ENCODE measurements at places on chromosomes 11 and 22. TPM values are rescaled to one million over a fixed set of nuclear protein-coding genes. Genes with fewer than 3 reads are reported as not detected.

DNA sequence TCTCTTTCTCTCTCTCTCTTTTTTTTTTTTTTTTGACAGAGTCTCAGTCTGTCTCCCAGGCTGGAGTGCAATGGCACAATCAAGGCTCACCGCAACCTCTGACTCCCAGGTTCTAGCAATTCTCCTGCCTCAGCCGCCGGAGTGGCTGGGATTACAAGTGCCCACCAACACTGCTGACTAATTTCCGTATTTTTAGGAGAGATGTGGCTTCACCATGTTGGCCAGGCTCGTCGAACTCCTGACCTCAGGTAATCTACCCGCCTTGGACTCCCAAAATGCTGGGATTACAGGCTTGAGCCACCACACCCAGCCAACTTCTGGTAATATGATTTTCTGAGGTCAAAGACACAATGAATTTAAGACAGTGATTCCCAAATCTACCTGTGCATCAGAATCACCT, 659.8 kb upstream of the CCDC90B start:
- no peak overlapping the region for H3K27ac ChIP-seq
- no peak overlapping the region for H3K4me3 ChIP-seq
- H3K27me3 ChIP-seq, result no peaks in the 10 kb centered on the region
- H3K36me3 ChIP-seq, result no peaks in the 10 kb centered on the region
- DNase-seq, result no peak

Gene LRRC55
- total RNA-seq, result not detected

- H3K27ac ChIP-seq, result no peak overlapping the region
- H3K4me3 ChIP-seq, result no peak overlapping the region
- no peak for DNase-seq
- no peaks in the 10 kb centered on the region for H3K36me3 ChIP-seq
These were observed 131.4 kb downstream of the DCDC1 start for GRCh38 chr11:31237819-31238760.

- no peaks in the 10 kb centered on the region for H3K4me1 ChIP-seq
- H3K36me3 ChIP-seq, result no peaks in the 10 kb centered on the region
- no peak overlapping the region for H3K4me3 ChIP-seq
- H3K27ac ChIP-seq, result no peak overlapping the region
These were observed 20.5 kb upstream of the ISX start for GRCh38 chr22:35045451-35045850.

Gene PIWIL4
- 0.48 TPM for total RNA-seq

Gene GGT5
- not detected for total RNA-seq

DNA sequence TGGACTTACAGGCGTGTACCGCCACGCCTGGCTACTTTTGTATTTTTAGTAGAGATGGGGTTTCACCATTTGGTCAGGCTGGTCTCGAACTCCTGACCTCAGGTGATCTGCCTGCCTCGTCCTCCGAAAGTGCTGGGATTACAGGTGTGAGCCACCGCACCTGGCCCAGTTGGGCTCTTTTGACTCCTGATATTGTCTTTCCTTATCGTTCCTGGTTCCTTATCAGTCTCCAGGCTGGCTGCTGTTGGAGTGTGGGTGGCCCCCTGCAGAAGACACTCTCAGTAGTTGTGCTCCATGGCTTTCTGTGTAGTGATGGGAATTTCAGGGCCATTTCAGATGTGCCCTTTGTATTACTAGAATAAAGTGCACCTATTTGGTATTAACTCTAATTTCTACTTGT, 55.3 kb downstream of the C22orf31 start:
- H3K4me3 ChIP-seq, result no peak overlapping the region
- peaks cover 27% of the 10 kb centered on the region for H3K27me3 ChIP-seq
- H3K27ac ChIP-seq, result no peak overlapping the region
- no peak for DNase-seq
- H3K4me1 ChIP-seq, result peaks cover 6% of the 10 kb centered on the region

DNA sequence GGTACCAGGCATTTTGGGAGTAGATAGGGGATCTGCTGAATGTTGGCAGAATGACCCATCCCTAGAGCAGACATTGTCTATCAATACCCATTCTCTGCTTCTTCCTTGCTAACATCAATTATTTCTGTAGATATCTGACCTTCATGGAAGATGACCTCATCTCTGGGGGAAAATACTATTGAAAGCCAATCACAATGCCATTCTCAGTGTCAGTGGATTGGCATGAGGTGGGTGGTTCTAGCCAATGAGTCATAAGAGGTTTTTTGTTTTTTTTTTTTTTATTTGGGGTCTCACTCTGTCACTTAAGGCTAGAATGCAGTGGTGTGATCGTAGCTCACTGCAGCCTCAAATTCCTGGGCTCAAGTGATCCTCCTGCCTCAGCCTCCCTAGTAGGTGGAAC, 42.5 kb downstream of the SNX19 start:
- DNase-seq, result no peak
- H3K4me3 ChIP-seq, result no peak overlapping the region
- H3K4me1 ChIP-seq, result peaks cover 7% of the 10 kb centered on the region
- no peaks in the 10 kb centered on the region for H3K27me3 ChIP-seq

DNA sequence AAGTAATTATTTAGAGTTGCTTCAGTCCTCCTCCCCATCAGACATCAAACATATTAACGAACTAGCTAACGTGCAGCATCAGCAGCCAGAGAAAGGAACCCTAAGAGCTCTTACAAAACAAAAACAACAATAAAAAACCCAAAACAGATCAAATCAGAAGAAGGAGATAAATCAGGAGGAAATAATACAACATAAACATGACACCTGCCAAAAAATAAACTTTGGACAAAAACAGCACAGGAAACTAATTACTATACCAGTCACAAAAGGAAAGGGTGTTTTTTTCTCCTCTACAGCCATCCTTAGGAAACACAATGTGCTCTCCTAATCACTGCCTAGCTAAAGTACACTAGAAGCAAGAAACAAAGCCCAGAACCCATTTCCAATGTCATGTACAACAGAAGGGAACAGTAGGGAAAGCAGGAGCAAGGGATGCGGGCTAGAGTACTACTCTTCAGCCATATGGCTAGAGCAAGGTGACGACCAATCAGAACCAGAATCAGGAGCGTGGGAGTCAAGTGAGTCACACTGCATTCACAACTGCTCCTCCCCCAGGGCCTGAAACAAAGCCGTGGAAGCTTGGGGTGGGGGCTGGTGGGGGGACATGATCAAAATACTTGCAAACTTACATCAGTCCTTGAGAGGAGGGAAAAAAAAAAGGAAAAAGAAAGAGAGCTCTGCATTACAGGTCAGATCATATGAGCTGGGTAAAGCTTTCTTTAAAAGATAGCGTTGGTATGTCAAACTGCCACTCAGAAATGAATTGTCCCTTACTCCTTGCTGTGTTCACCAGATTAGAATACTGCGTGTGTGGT, 60.4 kb downstream of the LARGE2 start:
- peak overlapping the region; percentile 9 for H3K4me3 ChIP-seq
- H3K4me1 ChIP-seq, result peaks cover 30% of the 10 kb centered on the region
- H3K27ac ChIP-seq, result peak overlapping the region; percentile 76
- H3K36me3 ChIP-seq, result peaks cover 10% of the 10 kb centered on the region
- DNase-seq, result peak; percentile 78
- H3K27me3 ChIP-seq, result no peaks in the 10 kb centered on the region

GRCh38 chr11:9351321-9351881, 33.1 kb upstream of the IPO7 start:
- peaks cover 8% of the 10 kb centered on the region for H3K4me1 ChIP-seq
- no peak overlapping the region for H3K27ac ChIP-seq
- no peaks in the 10 kb centered on the region for H3K27me3 ChIP-seq
- no peak for DNase-seq
- no peaks in the 10 kb centered on the region for H3K36me3 ChIP-seq
- H3K4me3 ChIP-seq, result no peak overlapping the region

Gene MYBPC3
- total RNA-seq, result not detected

Gene DDTL
- 2.3 TPM for total RNA-seq

- H3K36me3 ChIP-seq, result no peaks in the 10 kb centered on the region
- H3K4me3 ChIP-seq, result peak within 1 kb of the TSS; percentile 77
- H3K27me3 ChIP-seq, result peaks cover 53% of the 10 kb centered on the region
- peaks cover 18% of the 10 kb centered on the region for H3K4me1 ChIP-seq
- peak; percentile 83 for DNase-seq
- H3K27ac ChIP-seq, result peak within 1 kb of the TSS; percentile 51
These were observed at the start of gene PKNOX2 for GRCh38 chr11:125164422-125165110. Gene PKNOX2, plus strand, starts transcription at chr11:125164751. Its CDS starts 186,555 bp downstream, at chr11:125351306.

GRCh38 chr11:117327567-117328374, at the start of gene CEP164:
Gene CEP164, plus strand, starts transcription at chr11:117327854. Its CDS starts 10,733 bp downstream, at chr11:117338587.
- no peaks in the 10 kb centered on the region for H3K36me3 ChIP-seq
- no peaks in the 10 kb centered on the region for H3K27me3 ChIP-seq
- H3K4me3 ChIP-seq, result no peak within 1 kb of the TSS
- peaks cover 13% of the 10 kb centered on the region for H3K4me1 ChIP-seq
- DNase-seq, result peak; percentile 96

- no peak overlapping the region for H3K27ac ChIP-seq
- no peak for DNase-seq
- no peak overlapping the region for H3K4me3 ChIP-seq
- H3K4me1 ChIP-seq, result peaks cover 5% of the 10 kb centered on the region
These were observed 40.7 kb downstream of the ARFGAP3 start for GRCh38 chr22:42816336-42816735.

Gene KIF18A
- 28.9 TPM for total RNA-seq

DNA sequence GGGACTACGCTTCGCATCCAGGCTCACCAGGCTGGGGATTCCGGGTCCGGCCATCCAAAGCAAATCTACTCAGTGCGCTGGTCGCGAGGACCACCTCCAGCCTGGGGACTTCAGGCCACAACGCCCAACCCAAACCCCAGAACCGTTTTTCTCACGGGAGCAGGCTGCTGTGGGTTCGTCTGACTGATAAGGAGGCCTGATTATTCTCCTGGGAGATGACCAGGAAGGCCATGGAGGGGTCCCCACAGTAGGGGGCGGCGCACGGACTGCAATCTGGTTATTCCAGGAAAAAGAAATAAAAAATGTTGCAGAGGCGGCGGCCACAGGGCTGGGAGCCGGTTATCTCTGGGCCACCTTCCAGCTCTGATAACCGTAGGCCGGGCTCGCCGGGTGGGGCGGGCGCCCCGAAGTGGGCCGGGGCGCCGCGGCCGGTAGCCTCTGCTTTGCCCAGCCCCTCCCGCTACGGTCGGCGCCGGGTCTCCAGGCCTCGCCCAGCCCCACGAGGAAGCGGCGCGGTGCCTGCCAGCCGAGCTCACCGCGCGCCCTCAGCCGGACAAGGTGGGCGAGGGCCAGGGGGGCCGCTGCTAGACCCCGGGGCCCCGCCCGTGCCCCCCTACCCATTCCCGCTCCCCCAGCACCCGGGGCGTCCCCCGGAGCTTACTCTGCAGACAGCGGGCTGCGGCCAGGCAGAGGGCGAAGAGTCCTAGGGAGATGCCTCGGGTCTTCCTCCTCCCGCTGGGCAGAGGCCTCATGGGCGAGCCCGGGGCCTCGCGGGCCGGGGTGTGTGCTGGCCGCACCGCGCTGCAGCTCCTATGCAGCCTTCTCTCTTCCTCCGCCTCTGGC, 446 bp downstream of the VSTM5 start:
- no peak for DNase-seq
- H3K27ac ChIP-seq, result no peak overlapping the region
- no peaks in the 10 kb centered on the region for H3K36me3 ChIP-seq
- H3K27me3 ChIP-seq, result peaks cover 21% of the 10 kb centered on the region

DNA sequence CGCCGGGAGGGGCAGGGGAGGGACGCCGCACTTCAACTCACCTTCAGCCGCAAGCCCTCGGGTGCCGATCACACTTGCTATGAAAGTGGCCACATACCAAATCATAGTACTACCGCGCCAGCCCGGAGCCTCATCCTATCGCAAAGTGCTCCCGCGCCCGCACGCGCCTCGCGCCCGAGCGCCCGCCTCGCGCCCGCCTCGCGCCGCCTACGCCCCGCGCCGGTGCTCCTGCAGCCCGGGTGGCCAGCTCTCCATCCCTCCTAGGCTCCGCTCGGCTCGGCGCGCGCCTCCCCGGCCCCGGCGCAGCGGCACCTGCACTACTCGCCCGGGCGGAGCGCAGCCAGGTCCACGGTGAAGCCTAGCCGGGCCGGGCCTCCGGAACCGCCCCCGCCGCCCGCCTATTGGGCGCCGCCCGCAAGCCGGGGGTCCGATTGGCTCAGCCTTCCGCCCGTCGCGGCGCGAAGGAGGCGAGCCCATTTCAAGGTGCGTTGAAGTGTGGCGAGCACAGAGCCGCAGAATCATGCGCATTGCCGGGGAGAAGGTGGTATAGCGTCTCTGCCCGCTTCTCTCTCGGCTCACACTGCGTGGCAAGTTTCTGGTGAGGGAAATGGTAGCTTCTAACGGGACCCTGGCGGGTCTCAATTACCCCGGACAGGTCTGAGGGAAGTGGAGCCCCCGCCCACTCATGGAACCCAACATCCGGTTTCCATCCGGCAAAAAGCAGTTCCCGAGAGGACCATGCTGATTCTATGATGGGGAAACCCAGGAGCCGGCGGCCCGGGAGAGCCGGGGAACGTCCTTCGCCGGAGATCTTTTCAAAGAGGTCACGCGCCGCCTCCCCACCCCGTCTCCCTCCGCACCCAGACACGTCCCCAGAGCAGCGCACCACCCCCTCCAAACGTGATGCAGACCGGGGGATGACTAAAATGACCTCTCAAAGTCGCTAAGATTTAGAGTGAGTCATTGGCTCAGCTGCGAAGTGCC, at the start of gene IGSF9B:
IGSF9B (minus strand) TSS at position 319 of the 984 bp plus-strand sequence; CDS start at position 105, 214 bp downstream.
- H3K4me1 ChIP-seq, result peaks cover 49% of the 10 kb centered on the region
- H3K27ac ChIP-seq, result peak within 1 kb of the TSS; percentile 87
- H3K27me3 ChIP-seq, result peaks cover 9% of the 10 kb centered on the region
- peak within 1 kb of the TSS; percentile 90 for H3K4me3 ChIP-seq
- DNase-seq, result peak; percentile 95

GRCh38 chr22:37739611-37740049, 42.8 kb downstream of the TRIOBP start:
- H3K4me3 ChIP-seq, result no peak overlapping the region
- no peak overlapping the region for H3K27ac ChIP-seq
- H3K36me3 ChIP-seq, result peaks cover 3% of the 10 kb centered on the region
- peaks cover 11% of the 10 kb centered on the region for H3K4me1 ChIP-seq
- DNase-seq, result no peak

GRCh38 chr22:42884616-42885375, 27.7 kb upstream of the ARFGAP3 start:
- no peak for DNase-seq
- H3K27ac ChIP-seq, result no peak overlapping the region
- peaks cover 10% of the 10 kb centered on the region for H3K4me1 ChIP-seq
- no peak overlapping the region for H3K4me3 ChIP-seq
- H3K36me3 ChIP-seq, result peaks cover 22% of the 10 kb centered on the region

- peaks cover 4% of the 10 kb centered on the region for H3K27me3 ChIP-seq
- H3K4me3 ChIP-seq, result no peak overlapping the region
- DNase-seq, result no peak
- H3K36me3 ChIP-seq, result no peaks in the 10 kb centered on the region
- no peak overlapping the region for H3K27ac ChIP-seq
These were observed 34.7 kb downstream of the ALX4 start for GRCh38 chr11:44275241-44275640.

Gene CDHR5
- not detected for total RNA-seq
